Memory B cell (primary cell): ENCODE measurements at places on chromosomes 7 and 10.

DNA sequence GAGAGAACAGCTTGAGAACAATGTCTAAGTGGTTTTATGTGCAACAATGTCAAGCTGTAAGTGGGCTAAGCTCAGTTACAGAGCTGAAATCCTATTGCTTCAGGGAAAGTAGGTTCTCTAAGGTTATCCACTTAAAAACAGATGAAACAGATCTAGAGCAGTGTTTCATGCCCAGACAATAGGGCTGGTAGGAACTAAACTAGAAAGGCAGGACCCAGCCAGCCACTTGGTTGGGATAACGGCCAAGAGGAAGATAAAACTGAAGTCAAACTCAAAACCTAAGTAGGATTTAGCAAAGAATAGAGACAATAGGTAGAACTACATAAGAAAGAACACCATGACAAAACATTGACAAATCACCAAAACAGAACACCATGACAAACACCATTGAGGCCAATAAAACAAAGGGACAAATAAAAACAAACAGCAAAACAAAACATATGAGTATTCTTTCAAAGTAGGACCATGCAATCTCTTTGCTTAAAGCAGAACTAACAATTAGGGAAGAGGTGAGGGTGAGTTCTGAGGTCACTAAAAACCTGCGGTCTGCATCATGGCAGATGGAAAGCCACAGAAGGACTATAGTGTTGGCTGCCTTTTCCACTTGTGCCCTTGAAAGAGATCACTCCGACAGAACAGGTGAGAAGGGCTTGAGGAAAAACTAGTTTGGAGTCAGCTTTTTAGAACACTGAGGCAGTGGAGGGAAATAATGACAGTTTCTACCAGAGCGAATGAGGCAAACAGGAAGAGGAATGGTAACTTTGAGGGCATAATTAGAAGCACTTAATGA is 81.0 kb downstream of the HGF start:
- H3K4me3 ChIP-seq, result no peak overlapping the region
- DNase-seq, result no peak
- H3K36me3 ChIP-seq, result no peaks in the 10 kb centered on the region
- no peaks in the 10 kb centered on the region for H3K4me1 ChIP-seq
- H3K27me3 ChIP-seq, result no peaks in the 10 kb centered on the region

DNA sequence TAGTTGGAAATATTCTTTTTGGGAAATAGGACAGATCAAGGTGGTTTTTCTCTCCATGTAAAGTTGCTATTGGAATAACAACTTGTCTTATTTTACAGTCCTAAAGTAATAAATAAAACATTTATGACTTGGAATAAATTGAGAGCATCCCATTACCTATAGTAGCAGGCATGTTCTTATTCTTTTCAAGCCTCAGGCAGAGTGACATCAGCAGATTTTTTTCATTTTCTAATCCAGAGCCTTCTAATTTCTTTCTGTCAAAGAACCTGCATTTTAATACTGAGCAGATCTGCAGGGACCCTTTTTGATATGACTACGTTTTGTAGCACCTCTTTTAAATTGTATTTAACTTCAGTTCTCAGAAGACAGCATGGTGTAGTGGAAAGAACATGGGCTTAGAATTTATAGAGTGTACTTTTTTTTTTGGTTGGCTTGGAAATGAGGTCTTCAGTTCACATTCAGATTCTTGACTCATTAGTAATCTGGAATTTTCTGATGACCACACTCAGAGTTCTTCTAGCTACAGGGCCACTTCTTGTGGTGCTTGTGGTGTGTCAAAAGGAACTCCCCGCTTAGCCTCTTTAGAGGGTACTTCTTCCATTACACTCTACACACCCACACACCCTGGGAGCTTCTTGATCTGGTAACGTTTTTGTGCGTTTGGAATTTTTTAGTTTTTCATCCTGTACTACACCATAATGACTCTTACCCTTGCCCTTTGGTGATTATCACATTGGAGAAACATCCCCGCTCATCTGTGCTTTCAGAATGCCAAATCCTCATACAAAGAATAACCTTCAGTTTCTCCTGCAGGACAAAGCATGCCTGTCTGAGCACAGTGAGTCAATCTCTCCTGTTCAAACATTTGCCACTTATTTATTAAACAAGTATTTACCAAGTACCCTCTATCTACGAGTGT is 34.6 kb downstream of the AGK start:
- no peak for DNase-seq
- peaks cover 6% of the 10 kb centered on the region for H3K4me1 ChIP-seq
- no peak overlapping the region for H3K4me3 ChIP-seq
- H3K27ac ChIP-seq, result no peak overlapping the region

DNA sequence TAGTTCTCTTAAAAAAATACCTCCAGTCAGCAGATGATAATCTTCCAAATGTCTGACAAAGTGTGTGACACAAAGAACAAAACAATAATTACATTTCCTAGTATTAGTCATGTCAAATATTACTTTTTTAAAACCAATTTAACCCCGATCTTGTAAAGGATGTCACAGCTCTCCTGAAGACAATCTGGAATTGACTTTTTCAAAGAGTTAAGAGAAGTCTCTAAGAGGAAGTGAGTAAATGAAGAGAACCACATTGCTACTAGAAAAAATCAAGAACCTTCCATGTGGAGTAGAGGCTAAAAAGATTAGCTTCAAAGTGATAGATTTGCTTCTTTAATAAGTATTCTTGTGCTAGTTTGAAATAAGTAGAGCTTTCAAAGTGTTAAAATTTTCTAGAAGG is 218.2 kb upstream of the IMMP2L start:
- no peak overlapping the region for H3K4me3 ChIP-seq
- H3K36me3 ChIP-seq, result no peaks in the 10 kb centered on the region
- no peak overlapping the region for H3K27ac ChIP-seq
- DNase-seq, result no peak
- H3K4me1 ChIP-seq, result no peaks in the 10 kb centered on the region
- peaks cover 6% of the 10 kb centered on the region for H3K27me3 ChIP-seq

DNA sequence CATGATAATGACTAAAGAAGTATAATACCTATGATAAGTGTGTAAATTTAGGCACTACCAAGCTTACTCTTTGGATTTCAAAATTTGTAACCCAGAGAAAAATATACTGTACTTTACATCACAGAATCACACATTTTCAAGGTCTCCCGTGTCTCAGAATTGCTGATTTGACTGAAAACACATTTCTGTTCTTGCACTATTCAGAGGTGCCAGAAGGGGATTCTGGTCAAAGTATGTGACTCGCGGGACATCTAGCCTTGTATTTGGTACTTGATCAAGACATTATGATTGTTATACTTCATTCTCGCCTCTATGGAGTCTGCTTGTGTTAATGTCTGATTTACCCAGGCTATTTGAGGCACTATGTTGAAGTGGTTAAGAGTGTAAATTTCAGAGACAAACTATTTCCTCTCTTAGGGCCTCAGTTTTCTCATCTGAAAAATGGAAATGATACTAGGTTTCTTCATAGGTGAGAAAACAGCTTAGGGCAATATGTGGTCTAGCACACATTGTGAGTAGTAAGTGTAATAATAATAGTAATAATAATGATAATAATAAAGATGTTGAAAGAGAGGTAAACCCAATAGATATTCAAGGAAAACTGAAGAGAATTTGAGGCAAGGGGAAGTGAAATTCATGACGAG is 320.4 kb downstream of the RNLS start:
- no peak overlapping the region for H3K27ac ChIP-seq
- H3K36me3 ChIP-seq, result no peaks in the 10 kb centered on the region
- DNase-seq, result no peak
- no peak overlapping the region for H3K4me3 ChIP-seq
- H3K4me1 ChIP-seq, result peaks cover 15% of the 10 kb centered on the region

GRCh38 chr7:30888747-30889146 is 22.9 kb upstream of the AQP1 start:
- no peaks in the 10 kb centered on the region for H3K4me1 ChIP-seq
- no peak overlapping the region for H3K27ac ChIP-seq
- no peak for DNase-seq
- H3K36me3 ChIP-seq, result peaks cover 3% of the 10 kb centered on the region

DNA sequence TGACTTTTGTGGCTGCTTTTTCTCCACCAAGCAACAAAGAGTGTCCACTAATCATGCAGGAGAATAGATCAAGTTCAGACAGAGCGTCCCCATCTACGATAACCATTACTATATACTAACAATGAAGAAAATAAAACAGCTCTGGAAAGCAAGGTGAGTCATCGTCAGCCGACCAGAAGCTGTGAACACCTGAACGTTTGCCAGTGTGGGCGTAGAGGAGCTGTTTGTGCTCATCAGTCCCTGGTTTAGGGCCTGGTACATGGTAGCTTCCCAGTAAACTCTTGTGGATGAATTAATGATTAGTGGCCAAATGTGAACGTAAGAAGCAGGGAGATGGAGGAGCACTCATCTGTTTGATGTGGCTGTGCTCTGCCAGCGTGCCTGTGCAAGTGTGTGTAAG is 180.7 kb downstream of the EVX1 start:
- peaks cover 3% of the 10 kb centered on the region for H3K4me1 ChIP-seq
- H3K4me3 ChIP-seq, result no peak overlapping the region
- no peak for DNase-seq
- H3K36me3 ChIP-seq, result no peaks in the 10 kb centered on the region
- no peak overlapping the region for H3K27ac ChIP-seq

DNA sequence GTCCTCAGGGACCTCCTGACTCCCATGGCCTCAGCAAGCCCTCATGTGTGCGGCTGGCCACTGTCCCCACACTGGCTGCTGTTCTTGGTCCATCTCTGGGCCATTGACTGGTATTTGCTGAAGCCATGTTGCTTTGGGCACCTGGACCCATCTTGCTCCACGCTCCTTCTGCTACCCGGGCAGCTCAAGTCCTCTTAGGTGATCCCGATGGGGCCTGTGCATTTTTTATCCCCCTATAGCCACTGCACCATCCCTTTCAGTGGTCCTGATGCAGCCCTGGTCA is 16.7 kb downstream of the RAMP3 start:
- H3K36me3 ChIP-seq, result no peaks in the 10 kb centered on the region
- H3K4me1 ChIP-seq, result no peaks in the 10 kb centered on the region
- no peak overlapping the region for H3K4me3 ChIP-seq
- peaks cover 20% of the 10 kb centered on the region for H3K27me3 ChIP-seq
- H3K27ac ChIP-seq, result no peak overlapping the region

DNA sequence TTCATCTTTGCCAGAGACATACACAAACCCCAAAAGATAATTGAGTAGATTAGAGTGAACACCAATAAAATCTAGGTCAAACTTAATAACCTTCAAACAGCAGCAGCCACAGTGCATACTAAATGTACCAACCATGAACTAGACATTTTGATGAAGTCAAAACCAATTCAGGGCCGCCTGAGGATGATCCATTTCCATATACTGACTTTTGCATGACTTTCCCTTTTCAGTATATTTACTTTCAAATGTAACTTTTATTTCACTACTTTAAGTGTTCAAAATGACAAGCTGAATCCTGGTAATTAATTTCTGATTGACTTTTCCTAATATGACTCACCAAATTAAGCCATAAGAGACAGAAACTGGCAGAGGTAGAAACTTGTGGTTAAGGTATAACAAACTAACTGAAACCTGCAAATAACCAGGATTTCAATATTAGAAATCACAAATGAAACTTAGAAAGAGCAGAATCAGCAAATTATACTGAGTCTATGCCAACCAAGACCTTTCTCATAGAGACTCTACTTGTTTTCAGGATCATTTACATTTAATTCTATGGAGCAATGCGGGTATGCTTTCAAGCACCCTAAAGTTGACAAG is 171.9 kb upstream of the LRRN3 start:
- H3K4me3 ChIP-seq, result no peak overlapping the region
- H3K27ac ChIP-seq, result no peak overlapping the region

- H3K27ac ChIP-seq, result no peak overlapping the region
- no peak overlapping the region for H3K4me3 ChIP-seq
- peaks cover 14% of the 10 kb centered on the region for H3K36me3 ChIP-seq
These were observed 80.1 kb downstream of the ANKIB1 start for GRCh38 chr7:92325858-92326257.

DNA sequence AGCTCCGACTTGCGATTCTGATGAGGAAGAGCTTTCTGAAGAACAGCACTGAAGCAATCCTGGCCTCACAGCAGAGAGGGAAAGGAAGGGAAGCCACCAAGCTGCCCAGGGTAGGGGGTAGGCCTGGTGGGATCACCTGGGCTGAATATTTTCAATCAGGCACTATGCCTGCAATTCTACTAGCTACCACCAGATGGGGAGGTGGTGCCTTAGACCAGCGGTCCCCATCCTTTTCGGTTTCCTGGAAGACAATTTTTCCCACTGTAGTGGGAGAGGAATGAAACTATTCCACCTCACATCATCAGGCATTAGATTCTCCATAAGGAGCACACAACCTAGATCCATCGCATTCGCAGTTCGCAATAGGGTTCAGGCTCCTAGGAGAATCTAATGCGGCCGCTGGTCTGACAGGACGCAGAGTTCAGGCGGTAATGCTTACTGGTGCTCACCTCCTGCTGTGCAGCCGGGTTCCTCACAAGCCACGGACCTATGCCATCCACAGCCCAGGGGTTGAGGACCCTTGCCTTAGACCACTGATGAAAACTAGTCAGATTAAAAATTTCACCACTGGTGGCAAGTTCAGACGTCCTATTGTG is 2.7 kb downstream of the LRRC20 start:
- H3K4me3 ChIP-seq, result no peak overlapping the region
- H3K36me3 ChIP-seq, result no peaks in the 10 kb centered on the region
- H3K4me1 ChIP-seq, result peaks cover 2% of the 10 kb centered on the region

- DNase-seq, result no peak
- peaks cover 44% of the 10 kb centered on the region for H3K36me3 ChIP-seq
- H3K4me1 ChIP-seq, result peaks cover 17% of the 10 kb centered on the region
- no peak overlapping the region for H3K4me3 ChIP-seq
- no peak overlapping the region for H3K27ac ChIP-seq
- no peaks in the 10 kb centered on the region for H3K27me3 ChIP-seq
These were observed 27.0 kb downstream of the SND1 start for GRCh38 chr7:127678947-127679346.

GRCh38 chr7:47285860-47286491 is 295.9 kb downstream of the TNS3 start:
- H3K4me1 ChIP-seq, result peaks cover 2% of the 10 kb centered on the region
- H3K27me3 ChIP-seq, result no peaks in the 10 kb centered on the region
- no peak for DNase-seq
- no peak overlapping the region for H3K27ac ChIP-seq
- peaks cover 36% of the 10 kb centered on the region for H3K36me3 ChIP-seq

DNA sequence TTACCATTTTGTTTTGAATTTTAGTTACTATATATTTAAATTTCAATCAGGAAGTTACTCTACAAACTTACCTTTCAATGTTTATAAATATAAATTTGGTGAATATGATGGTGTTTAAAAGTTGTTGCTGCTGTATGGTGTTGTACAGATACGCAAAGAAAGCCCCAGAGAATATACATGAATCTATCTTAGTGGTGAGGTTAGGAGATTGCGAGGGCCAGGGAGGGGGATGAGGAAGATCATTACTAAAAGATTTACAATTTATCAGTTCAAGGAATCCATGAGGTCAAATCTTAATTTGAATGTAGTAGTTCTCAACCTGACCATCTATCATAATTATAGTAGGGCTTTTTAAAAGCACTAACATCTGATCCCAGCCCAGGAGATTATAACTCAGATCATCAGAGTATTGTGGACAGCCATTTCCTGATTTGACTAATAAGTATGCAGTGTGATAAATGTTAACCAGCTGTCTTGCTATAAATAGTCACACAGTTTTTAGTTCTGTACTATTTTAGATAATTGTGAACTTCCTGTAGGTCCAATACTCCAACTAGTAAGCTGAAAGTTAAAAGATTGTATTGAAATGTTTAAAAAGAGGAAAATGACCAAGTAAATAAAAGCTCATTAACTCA is 23.6 kb downstream of the FAM3C start:
- H3K27ac ChIP-seq, result peak overlapping the region; percentile 91
- DNase-seq, result no peak
- H3K4me1 ChIP-seq, result peaks cover 53% of the 10 kb centered on the region
- no peaks in the 10 kb centered on the region for H3K27me3 ChIP-seq
